ENCODE measurements at places on chromosomes 4 and X. TPM values are rescaled to one million over a fixed set of nuclear protein-coding genes. Genes with fewer than 3 reads are reported as not detected.

MAGEA10 gene
- not detected for total RNA-seq

SMR3B gene
- total RNA-seq, result not detected

DNA sequence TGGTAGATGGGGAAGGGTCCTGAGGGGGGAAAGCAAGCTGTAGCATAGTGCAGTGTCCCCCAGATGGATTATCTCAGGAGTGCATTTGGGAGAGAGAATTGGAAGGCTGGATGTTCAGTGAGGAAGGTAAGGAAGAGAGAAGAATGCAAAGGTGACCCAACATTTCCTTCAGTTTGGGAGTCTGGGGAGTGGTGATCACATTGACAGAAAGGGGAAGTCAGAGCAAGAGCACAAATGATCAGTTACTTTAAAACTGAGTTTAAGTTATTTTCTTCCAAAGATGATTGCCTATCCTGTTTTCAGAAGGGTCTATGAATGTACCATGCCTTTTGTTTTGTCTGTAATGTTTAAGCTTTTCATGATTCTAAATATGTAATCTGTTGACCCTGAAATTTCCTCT is 47.6 kb downstream of the ARHGAP10 start:
- no peaks in the 10 kb centered on the region for H3K36me3 ChIP-seq
- H3K27ac ChIP-seq, result no peak overlapping the region
- no peak overlapping the region for H3K4me3 ChIP-seq
- no peak for DNase-seq
- H3K4me1 ChIP-seq, result peaks cover 9% of the 10 kb centered on the region
- no peaks in the 10 kb centered on the region for H3K27me3 ChIP-seq

- H3K27me3 ChIP-seq, result no peaks in the 10 kb centered on the region
- H3K36me3 ChIP-seq, result peaks cover 87% of the 10 kb centered on the region
- peaks cover 53% of the 10 kb centered on the region for H3K4me1 ChIP-seq
- H3K27ac ChIP-seq, result peak overlapping the region; percentile 61
Measured at GRCh38 chrX:37796805-37797204, 16.9 kb downstream of the CYBB start.

DNA sequence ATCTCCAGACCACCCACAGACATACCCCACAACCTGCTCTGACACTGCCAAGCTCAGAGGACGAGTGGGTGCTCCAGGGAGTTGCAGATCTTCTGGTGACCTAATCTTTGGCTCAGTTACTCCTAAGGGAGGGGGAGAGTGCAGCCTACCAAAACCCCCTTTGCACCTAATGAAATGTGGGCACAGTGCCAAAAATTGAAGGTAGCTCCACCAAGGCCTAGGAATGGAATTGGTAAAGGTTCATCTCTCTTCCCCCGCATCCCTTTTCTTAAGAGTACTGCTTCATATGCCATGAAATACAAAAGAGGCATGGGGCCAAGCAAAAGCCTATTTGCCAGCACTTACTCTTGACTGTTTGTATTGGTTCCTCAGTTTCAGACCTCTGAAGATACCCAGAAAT is 491.0 kb downstream of the NAF1 start:
- no peaks in the 10 kb centered on the region for H3K4me1 ChIP-seq
- no peaks in the 10 kb centered on the region for H3K27me3 ChIP-seq
- H3K27ac ChIP-seq, result no peak overlapping the region
- H3K4me3 ChIP-seq, result no peak overlapping the region
- DNase-seq, result no peak

DNA sequence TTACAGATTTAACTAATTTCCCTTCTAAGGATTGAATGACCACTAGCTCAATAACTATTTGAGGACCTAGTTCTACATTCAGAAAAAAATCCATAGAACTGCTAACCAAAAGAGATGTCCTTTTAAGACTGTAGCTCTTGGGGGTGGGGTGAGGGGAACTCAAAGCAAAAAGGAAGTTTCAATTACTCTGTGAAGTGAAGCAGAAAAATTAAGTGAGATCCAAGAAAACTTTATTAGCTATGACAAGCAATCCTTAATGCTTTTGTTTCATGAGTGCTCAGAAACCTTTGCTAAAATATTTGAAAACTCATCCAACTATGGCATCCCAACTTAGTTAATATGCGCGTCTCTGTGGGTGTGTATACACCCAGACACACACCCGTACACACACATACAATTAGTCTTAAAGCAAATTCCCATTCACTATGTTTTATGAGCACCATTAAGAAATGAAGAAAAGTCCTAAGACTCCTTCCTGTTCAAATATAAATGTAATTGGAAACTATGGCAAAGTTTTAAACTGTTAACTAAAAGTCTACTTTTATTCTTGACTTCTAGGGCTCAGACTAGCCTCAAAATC is 44.5 kb downstream of the GPC4 start:
- H3K27ac ChIP-seq, result no peak overlapping the region
- no peak for DNase-seq
- H3K4me3 ChIP-seq, result no peak overlapping the region
- peaks cover 3% of the 10 kb centered on the region for H3K4me1 ChIP-seq
- H3K27me3 ChIP-seq, result no peaks in the 10 kb centered on the region

- no peak overlapping the region for H3K27ac ChIP-seq
- H3K4me3 ChIP-seq, result no peak overlapping the region
- H3K4me1 ChIP-seq, result no peaks in the 10 kb centered on the region
- peak; percentile 69 for DNase-seq
- H3K36me3 ChIP-seq, result no peaks in the 10 kb centered on the region
Measured at GRCh38 chr4:86043755-86044592, 315.9 kb downstream of the MAPK10 start.

GRCh38 chrX:100743009-100743607 is 11.2 kb upstream of the SYTL4 start:
- no peak overlapping the region for H3K4me3 ChIP-seq
- H3K36me3 ChIP-seq, result no peaks in the 10 kb centered on the region
- no peaks in the 10 kb centered on the region for H3K4me1 ChIP-seq
- no peaks in the 10 kb centered on the region for H3K27me3 ChIP-seq

- no peak overlapping the region for H3K4me3 ChIP-seq
- H3K36me3 ChIP-seq, result no peaks in the 10 kb centered on the region
- no peak overlapping the region for H3K27ac ChIP-seq
- DNase-seq, result no peak
- no peaks in the 10 kb centered on the region for H3K4me1 ChIP-seq
Measured at GRCh38 chr4:84146300-84146959, 352.7 kb downstream of the NKX6-1 start.

- H3K27ac ChIP-seq, result no peak overlapping the region
- no peak overlapping the region for H3K4me3 ChIP-seq
- no peaks in the 10 kb centered on the region for H3K36me3 ChIP-seq
- no peaks in the 10 kb centered on the region for H3K27me3 ChIP-seq
Measured at GRCh38 chrX:1763294-1763693, 148.4 kb downstream of the ASMT start.

GRCh38 chr4:86633854-86634253 is 39.7 kb downstream of the PTPN13 start:
- H3K4me3 ChIP-seq, result no peak overlapping the region
- no peaks in the 10 kb centered on the region for H3K4me1 ChIP-seq
- no peak overlapping the region for H3K27ac ChIP-seq
- no peak for DNase-seq
- no peaks in the 10 kb centered on the region for H3K36me3 ChIP-seq

FOXP3 gene
- not detected for total RNA-seq

GLOD5 gene
- not detected for total RNA-seq

GRCh38 chrX:40570346-40571093 is 10.2 kb upstream of the ATP6AP2 start:
- H3K27ac ChIP-seq, result peak overlapping the region; percentile 22
- no peaks in the 10 kb centered on the region for H3K27me3 ChIP-seq
- peak overlapping the region; percentile 42 for H3K4me3 ChIP-seq
- DNase-seq, result peak; percentile 51

TMPRSS11D gene
- not detected for total RNA-seq

DNA sequence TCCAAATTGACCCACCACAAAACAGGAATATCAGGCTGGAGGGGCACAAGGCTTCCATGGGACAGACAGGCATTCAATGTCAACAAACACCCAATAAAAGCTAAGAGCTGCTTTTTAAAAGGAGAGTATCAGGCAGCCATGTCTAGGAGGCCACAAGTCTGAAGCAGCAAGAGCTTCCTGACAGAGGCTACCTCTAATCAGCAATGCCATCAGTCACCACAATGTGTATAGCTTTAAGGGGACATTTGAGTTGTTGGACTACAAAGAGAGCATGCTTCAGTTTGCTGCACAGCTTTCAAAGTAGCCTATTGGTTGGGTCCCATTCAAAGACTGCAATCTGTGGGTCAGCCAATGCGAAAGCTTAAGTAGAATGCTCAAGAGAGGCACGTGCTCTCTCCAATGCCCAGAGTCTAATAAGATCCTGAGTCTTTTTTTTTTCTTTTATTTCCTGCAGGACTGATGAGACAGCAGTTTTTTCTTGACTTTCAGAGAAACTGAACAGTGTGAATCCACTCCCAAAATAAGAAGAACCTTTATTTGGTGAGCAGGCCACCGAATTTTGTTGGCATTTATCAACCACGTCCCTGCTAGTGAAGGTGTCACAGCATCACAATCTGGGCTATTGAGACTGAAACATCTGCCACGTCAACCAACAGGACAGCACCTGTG is 92.5 kb downstream of the FBXO8 start:
- H3K27me3 ChIP-seq, result no peaks in the 10 kb centered on the region
- H3K27ac ChIP-seq, result no peak overlapping the region
- DNase-seq, result no peak
- H3K4me1 ChIP-seq, result no peaks in the 10 kb centered on the region

- no peak overlapping the region for H3K4me3 ChIP-seq
- H3K4me1 ChIP-seq, result no peaks in the 10 kb centered on the region
- no peak overlapping the region for H3K27ac ChIP-seq
- H3K27me3 ChIP-seq, result no peaks in the 10 kb centered on the region
- no peaks in the 10 kb centered on the region for H3K36me3 ChIP-seq
- DNase-seq, result no peak
Measured at GRCh38 chrX:130799393-130799792, 103.6 kb downstream of the ENOX2 start.

NXF3 gene
- not detected for total RNA-seq

DNA sequence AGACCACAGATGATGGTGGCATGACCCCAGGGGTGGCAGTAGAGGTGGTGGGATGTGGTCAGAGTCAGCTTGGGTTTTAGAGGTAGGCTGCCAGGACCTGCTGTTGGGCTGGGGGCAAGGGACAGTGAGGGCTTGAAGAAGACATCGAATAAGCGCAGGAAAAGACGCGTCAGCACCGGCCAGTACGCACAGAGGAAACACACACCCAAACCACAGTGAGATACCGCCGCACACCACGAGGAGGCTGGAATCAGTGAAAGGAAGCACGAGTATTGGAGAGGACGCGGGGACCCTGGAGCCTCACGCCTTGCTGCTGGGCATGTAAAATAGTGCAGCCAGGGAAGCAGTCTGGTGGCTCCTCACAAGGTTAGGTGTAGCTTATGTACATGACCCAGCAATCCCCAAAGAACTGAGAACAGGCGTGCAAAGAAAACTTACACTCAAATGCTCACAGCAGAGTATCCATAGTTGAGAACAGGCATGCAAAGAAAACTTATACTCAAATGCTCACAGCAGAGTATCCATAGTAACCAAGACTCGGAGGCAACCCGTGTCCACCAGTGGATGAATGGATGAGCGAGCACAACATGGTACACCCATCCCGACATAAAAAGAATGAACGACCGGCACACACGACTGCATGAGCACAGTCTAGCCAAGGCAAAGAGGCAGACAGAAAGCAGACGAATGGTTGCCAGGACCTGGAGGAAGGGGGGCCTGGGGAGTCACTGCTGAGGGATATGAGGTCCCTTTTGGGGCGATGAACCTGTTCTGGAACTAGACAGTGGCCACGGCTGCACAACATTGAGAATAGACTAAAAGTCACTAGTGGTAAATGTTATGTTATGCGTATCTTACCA is 13.3 kb downstream of the PDZD4 start:
- no peak overlapping the region for H3K27ac ChIP-seq
- H3K4me1 ChIP-seq, result peaks cover 23% of the 10 kb centered on the region
- H3K36me3 ChIP-seq, result no peaks in the 10 kb centered on the region
- H3K4me3 ChIP-seq, result no peak overlapping the region

FGF2 gene
- total RNA-seq, result not detected

GPR173 gene
- total RNA-seq, result 0.17 TPM

GLRB gene
- total RNA-seq, result not detected
